ENCODE measurements at places on chromosomes 2 and 18.
A peak's percentile ranks its signal among the peaks of the same experiment; 100 is the strongest.

- no peak for DNase-seq
Observed at GRCh38 chr18:10030816-10031541, 117.2 kb downstream of the VAPA start.

- no peak for DNase-seq
Observed at GRCh38 chr2:136492901-136493300, 272.4 kb upstream of the THSD7B start.

DNA sequence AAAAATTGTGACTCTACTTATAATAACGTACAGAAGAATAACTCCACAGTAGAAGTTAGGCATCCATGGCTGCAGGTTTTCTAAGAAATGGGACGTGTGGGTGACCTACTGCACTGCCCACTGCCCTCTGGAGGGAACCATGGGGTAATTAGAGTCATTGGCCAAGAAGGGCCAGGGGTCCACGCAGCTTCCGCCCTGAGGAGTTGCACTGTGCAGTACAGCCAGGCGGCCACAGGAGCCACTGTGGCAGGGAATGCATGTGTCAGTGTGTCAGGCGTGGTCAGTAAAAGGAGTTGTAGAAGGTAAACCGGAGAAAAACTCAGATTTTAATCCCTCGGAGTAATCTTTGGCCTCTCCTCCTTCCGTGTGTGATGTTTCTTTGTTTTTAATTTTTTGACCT is 24.8 kb downstream of the NCK2 start:
- DNase-seq: no peak

DNA sequence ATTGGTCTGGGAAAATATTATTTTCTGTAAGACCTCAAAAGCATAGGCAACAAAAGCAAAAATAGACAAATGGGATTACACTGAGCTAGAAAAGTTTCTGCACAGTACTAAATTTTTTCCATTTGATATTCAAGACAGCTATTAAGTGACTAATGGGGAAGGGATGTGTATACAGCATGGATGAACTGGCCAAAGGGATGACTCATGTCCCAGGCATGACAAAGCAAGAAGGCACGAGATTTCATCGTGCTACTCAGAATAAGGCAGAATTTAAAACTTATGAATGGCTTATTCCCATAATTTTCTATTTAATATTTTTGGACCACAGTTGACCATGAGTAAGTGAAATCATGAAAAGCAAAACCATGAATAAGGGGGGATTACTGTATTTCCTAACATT is 1250.1 kb upstream of the GYPC start:
- DNase-seq: peak; percentile 70

DNA sequence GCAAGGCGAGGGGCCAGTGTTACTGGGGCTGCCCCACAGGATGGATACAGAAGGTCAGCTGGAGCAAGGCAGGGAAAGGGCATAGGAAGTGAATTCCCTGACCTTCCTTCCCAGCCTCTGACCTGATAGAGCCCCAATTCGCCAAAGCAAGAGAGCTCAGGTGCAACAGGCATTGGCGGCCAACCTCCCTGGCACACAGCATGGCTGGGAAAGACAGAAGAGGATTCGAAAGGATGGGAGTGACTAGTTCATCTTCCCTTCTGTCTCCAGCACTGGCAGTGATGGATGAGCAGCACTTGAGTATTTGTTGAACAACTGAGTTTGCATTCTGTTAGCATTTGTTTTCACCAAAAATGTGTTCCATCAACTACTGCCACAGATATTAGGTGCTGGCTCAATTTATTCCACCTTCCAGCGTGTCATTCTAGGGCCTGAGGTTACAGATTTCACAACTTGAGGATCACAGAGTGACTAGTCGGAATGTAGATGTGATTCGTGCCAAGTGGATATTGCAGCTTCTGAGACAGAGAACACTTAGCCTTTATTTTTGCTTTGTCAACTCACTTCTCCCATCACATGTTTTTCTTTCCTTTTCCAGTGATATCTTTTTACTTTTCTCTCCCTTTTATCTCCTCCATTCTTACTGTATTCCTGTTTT is 6.2 kb downstream of the COPS8 start:
- peak; percentile 27 for DNase-seq

GRCh38 chr2:211436182-211436581 is 879.8 kb downstream of the CPS1 start:
- no peak for DNase-seq

- no peak for DNase-seq
Observed at GRCh38 chr2:112529757-112530156, 12.5 kb upstream of the POLR1B start.

- DNase-seq: no peak
Observed at GRCh38 chr2:30354621-30355020, 92.4 kb upstream of the LCLAT1 start.

DNA sequence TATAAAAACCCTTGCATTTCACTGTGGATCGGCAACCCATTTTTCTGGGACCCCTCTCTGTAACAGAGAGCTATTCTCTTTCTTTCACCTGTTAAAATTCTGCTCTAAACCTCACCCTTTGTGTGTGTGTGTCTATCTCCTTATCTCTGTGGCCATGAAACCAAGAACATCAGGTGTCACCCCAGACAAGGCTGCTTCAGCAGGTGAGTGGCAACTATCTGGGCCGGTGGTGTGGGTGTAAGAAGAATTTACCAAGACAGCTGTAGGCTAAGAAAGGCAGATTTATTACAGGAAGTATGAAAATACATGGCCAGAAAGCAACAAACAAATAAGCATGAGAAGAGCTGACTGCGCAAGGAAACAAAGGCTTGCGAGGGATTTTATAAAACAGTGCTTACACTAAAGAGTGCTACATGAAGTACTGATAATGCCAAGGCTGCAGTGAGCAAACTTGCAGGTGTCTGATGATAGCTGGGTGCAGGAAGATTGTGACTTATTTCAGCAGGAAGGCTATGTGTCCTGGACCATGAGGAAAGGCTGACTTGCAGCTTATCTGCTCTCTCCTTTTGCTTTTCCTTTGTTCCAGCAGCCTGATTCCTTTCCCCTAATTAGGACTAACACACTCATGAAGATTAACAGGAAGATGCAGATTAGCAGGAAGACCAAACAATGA is 421.1 kb downstream of the PTH2R start:
- DNase-seq: no peak

GRCh38 chr18:44474591-44474990 is 206.1 kb upstream of the SETBP1 start:
- no peak for DNase-seq

GRCh38 chr2:88161446-88162244 is 8.5 kb upstream of the THNSL2 start:
- DNase-seq: no peak

DNA sequence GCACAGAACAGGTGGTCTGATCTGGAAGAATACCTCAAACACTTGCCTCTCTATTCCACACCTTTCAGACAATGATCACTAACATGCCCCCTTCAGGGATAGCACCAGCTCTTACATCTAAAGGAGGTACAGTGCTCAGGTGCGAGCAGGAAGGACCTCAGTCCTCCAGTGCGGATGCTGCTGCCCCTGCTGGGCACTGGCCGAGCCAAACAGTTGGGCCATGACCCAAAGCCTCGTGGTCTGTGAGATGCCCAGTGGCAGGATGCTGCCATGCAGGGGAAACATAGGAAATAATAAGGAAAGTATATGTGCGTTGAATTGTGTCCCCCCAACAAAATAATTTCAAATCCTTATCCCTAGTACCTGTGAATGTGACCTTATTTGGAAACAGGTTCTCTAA is 243.7 kb downstream of the NDUFA10 start:
- no peak for DNase-seq

DNA sequence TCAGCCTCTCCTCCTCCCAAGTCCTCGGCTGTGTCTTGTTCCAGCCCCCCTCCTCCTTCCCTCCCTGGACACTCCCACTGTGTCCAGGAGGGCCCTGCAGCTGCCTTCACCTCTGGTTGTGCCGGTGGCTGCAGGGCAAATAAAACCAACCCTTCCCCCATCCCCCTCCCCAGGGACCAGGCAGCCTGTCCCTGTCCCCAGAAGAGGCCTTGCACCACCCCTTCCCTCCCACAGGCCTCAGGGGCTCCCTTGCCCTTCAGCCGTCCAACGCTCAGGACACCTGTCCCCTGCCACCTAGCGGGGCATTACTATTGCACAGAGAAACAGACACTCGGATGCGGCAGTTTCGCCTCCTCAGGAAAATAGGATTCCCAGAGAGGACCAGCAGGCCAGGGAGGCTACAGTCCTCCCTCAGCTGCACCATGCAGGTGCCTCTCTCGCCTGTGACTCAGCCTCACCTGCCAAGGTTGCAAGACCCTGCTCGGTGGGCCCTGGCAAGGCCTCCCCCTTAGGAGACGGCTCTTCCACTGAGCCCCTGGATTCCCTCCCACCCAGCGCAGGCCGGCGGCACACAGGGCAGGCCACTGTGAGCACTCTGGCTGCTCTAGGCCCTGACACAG is 5.5 kb upstream of the GPC1 start:
- no peak for DNase-seq

Data from RWPE1 (cell line).